GM13977 (cell line): ENCODE measurements at places on chromosomes 1 and 21.

GRCh38 chr1:93638307-93638847 lies 43.3 kb downstream of the BCAR3 start:
- no peak for DNase-seq

DNA sequence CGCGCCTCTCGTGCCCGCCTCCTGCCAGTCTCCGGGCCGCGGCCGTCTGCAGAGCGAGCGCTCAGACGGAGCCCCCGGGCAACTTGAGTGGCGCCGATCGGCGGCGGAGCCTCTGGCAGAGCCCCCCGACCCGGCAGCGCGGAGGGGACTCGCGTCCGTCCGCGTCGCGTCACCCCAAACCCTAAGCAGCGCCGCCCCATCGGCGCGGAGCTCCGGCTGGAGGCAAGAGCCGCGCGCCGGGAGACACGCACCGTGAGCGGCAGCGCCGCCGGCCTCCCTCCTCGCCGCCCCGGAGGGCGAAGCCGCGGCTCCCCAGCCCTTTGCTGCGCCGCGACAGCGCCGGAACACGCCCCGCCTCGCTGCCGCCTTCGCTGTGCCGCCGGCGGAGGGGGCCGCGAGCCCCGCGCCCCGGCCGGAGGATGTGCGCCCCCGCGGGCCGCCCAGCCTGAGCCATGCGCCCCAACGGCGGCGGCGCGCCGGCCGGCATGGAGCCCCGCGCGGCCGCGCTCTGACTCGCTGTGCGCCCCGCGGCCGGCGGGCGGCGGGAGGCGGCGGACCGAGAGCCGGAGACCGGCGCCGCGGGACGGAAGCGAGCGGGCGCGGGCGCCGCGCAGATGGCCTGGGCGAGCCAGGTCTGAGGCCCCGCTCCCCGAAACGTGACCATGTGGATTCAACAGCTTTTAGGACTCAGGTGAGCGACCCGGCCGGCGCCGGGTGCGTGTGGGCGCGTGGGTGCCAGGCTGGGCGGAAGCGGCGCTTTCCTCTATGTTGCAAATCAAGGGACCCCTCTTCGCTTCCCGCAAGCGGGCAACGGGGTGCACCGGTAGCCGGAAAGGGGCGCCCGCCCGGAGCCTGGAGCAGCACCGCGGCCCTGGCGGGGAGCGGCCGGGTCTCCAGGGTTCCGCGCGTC lies 610 bp downstream of the AJAP1 start:
- DNase-seq: peak; percentile 51

- no peak for DNase-seq
These were observed 20.2 kb downstream of the DIP2A start for GRCh38 chr21:46478910-46479309.

DNA sequence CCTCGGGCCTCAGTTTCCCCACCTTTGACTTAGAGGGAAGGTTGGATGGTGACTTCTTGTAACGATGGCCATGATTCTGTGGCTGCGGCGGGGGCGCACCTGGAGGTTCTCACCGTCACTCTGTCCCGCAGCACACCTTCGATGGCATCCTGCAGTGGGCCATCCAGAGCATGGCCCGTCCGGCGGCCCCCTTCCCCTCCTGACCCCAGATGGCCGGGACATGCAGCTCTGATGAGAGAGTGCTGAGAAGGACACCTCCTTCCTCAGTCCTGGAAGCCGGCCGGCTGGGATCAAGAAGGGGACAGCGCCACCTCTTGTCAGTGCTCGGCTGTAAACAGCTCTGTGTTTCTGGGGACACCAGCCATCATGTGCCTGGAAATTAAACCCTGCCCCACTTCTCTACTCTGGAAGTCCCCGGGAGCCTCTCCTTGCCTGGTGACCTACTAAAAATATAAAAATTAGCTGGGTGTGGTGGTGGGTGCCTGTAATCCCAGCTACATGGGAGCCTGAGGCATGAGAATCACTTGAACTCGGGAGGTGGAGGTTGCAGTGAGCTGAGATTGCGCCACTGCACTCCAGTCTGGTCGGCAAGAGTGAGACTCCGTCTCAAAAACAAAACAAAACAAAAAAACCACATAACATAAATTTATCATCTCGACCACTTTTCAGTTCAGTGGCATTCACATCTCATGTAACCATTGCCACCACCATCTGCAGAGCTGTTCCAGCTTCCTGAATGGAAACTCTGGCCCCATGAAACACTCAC lies 2.1 kb upstream of the PFKL start:
- DNase-seq: peak; percentile 94

DNA sequence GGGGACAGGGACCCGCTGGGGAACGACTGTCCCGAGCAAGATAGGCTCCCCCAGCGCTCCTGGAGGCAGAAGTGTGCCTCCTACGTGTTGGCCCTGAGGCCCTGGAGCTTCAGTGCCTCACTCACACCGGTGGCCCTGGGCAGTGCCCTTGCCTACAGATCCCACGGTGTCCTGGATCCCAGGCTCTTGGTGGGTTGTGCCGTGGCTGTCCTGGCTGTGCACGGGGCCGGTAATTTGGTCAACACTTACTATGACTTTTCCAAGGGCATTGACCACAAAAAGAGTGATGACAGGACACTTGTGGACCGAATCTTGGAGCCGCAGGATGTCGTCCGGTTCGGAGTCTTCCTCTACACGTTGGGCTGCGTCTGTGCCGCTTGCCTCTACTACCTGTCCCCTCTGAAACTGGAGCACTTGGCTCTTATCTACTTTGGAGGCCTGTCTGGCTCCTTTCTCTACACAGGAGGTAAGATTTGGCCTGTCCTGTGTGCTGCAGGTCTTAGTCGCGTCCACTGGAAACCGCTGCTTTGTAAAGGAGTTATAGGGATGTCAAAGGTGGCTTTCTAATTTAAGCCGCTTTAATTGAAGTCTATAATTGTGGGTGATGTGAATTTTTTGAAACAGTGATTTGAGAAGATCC lies 717 bp downstream of the UBIAD1 start:
- no peak for DNase-seq

- no peak for DNase-seq
These were observed 1.6 kb downstream of the UTP11 start for GRCh38 chr1:38014171-38014570.

GRCh38 chr1:24742090-24742938 lies 2.9 kb upstream of the CLIC4 start:
- DNase-seq: peak; percentile 38

GRCh38 chr1:100122177-100122576 lies 10.6 kb downstream of the SASS6 start:
- no peak for DNase-seq

DNA sequence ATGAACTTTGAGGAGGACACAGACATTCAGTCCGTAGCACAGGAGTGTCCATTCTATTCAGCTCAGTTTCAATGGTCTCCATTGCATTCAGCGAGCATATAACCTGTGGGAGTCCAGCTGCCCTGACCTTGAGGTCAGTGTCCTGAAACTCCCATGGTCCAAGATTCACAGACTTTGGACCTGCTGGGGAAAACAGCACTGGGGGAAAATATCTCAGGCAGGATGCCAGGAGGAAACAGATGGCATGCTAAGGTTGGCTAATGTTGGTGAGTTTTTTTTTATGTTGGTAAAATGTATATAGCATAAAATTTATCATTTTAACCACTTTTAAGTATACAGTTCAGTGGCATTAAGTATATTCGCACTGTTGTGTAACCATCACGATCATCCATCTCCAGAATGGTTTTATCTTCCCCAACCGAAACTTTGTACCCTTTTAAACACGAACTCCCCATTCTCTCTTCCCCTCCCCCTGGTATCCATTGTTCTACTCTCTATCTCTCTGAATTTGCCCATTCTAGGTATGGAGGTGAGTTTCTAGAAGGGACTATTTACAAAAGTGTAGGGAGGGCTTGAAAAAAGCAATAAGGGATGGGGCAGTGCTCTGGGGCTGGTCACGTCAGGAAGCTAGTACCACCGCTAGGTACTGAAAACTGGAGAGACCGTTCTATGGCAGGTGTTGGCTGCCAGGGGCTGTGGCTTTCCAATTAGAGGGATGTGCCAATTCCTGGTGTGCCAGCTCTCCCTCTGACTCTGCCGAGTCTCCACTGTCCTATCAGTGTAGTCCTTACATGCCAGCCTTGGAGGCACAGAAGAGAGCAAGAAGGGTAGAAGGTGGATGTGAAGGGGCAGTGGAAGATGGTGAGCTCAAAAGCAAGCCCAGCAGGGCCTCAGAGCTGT lies 85.3 kb downstream of the FOXD2 start:
- no peak for DNase-seq

DNA sequence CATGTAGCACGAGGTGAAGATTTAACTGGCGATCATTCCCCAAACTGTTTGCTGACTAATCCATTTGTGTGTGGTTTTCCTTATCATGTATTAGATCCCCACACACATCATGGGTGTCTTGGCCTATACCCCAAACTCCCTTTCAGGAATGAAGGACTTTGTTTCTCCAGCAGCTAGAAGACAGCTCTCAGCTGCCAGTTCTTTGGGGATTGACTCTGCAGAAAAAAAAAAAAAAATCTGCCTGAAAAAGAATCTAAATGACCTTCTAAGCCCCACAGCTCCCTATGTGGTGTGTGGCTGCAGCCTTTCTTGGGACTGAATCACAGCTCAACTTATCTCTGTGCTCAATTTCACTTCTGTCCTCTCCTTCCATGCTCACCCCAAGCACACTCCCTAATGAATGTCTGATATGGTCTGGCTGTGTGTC lies 256.3 kb upstream of the DUSP10 start:
- no peak for DNase-seq

DNA sequence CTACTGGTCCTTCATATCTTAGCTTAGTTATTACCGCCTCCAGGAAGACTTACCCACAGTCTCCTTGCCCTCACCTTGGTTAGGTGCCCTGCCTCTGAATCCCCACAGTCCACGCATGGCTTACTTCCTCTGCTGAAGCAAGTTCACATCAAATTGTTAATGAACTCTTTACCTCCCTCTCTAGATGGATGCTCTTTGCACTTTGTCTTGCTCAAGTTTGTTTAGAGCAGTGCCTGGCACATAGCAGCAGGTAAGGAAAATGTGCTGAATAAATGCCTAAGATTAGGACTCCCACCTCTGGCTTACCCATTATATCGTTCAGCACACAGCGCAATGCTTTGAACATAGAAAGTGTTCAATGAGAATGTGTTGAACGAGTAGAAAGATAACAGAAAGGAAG lies 90.5 kb downstream of the BEND5 start:
- no peak for DNase-seq

DNA sequence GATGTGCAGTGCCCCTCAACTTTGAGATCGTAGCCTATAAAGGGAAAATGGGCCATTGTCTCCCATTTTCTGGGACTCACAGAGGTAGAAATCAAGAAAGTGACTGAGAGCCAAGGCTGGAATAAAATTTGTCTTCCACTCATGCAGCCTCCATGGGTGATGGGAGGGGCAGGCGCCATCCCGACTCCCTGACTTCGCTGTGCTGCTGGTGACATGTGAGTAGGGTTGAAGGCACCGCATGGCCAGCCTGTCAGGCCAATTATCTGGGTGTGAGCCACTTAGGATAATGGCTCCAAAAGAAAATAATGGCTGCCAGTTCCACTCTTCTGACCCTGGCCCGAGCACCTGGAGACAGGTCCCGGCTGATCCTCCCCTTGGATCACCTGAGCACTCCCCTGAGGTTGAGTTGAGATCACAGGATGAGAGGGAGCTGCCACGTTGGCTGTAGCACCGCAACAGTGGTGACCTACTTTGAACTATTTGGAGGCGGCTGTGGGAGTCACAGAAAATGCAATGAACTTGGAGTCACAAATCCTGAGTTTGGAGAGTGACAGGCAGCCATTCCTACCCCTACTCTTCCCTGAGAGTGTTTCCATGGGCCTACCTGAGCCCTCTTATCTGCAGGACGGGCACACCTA lies 26.3 kb downstream of the CAPN9 start:
- DNase-seq: no peak

- no peak for DNase-seq
These were observed 38.5 kb downstream of the CAMTA1 start for GRCh38 chr1:6823793-6824192.

DNA sequence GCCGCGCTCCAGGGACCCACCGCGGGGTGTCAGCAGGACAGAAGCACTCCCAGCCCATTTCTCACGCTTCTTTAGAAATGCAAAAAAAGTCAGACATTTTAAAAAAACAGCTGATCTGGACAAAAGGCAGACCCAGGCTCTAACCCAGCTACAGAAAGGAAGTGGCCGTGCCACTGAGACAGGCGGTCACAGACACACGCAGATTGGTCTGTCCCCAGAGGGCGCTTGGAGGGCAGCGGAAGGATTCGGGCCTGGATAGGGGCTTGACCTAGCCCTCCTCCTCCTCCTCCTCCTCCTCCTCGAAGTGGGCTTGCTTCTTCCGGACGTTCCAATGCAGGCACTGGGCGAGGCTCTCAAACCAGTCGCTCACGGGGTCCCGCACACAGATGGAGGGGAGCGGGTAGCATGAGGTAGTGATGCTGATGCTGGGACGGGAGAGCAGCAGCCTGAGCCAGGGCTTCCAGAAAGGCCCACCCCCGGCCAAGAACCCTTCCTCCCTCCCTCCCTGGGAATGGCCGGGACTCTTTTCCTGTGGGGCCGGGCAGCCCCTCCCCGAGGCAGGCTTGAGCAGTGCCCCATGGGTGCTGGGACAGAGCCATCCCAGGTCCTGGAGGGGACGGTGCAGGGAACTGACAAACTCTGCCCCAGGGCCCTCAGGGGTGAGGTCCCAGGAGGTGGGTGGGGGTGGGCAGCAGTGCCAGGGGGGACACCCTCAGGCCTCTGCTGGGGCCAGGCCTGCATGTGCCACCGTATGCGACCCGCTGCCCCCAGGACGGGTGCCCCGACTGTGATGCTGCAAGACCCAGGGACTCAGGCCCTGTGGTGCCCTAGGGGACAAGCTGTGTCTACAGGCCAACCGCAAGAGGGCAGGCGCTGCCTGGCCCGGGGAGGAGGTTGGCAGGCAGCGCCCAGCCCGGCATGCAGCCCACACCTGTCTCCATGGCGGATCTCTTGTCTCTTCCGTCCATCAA lies 25.3 kb downstream of the NADK start:
- DNase-seq: peak; percentile 31

GRCh38 chr1:16053781-16054502 lies 10.4 kb downstream of the CLCNKB start:
- no peak for DNase-seq

DNA sequence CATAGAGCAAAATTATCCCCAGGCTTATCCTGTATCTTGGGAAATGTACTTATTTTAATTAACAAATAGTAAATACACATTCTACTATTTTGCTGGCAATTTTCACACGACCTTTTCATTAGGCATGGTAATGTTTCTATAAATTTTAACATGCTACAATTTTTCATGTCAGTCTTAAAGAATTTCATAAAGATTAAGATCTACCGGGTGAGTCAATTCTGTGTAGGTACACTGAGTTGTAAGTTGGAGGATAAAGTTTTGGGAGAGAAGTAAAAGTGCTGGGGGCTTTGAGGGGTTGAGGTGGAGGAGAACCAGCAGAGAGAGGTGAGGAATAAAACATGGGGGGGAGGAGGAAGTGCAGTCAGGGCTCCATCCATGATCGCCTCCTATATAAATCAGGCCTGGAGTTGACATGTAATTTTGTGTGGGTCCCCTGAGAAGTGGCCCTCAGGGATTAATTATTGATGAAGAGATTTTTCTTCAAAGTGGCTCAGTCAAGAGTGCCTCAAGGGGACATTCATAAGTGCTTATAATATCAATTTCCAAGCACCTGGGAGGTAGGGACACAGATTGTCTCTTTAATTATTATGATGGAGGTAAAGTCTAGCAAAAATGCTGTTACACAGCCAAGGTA lies 7.2 kb downstream of the DPYD start:
- DNase-seq: no peak
